ENCODE measurements at places on chromosomes 1 and 21.

- no peak for DNase-seq
Observed at GRCh38 chr21:38758501-38759214, 47.1 kb upstream of the ETS2 start.

GRCh38 chr1:150895618-150896017 is 8.7 kb downstream of the CTXND2 start:
- DNase-seq: no peak

GRCh38 chr1:192807211-192808162 is 1.4 kb upstream of the RGS2 start:
- DNase-seq: no peak

GRCh38 chr1:195306281-195306680 is 1302.0 kb downstream of the KCNT2 start:
- DNase-seq: no peak

- no peak for DNase-seq
Observed at GRCh38 chr1:109246141-109246551, 3.2 kb upstream of the CELSR2 start.

GRCh38 chr21:30747159-30747558 is at the start of gene KRTAP21-2:
KRTAP21-2 (minus strand) TSS chr21:30747259; CDS start chr21:30747202, 57 bp downstream.
- no peak for DNase-seq

- no peak for DNase-seq
Observed at GRCh38 chr1:13775459-13775858, 75.5 kb downstream of the PRDM2 start.

DNA sequence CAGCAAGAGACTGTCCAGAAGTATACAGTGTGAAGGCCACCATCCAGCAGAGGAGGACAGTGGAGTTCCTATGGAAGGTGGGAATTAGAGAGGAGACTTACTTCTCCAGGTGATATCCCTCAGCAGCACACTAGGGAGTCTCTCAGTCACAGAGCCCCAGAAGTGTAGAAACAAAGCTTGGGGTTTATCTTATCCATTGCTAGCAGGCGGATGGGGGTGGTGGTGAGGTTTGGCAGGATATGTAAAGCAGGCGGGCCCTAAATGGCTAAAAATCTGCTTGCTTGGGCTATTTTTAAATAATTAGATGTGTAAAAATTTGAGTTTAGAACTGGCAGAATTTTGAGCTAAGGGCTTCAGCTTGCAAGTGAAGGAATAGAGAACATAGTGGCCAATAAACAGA is 50.1 kb upstream of the RGS18 start:
- DNase-seq: no peak

DNA sequence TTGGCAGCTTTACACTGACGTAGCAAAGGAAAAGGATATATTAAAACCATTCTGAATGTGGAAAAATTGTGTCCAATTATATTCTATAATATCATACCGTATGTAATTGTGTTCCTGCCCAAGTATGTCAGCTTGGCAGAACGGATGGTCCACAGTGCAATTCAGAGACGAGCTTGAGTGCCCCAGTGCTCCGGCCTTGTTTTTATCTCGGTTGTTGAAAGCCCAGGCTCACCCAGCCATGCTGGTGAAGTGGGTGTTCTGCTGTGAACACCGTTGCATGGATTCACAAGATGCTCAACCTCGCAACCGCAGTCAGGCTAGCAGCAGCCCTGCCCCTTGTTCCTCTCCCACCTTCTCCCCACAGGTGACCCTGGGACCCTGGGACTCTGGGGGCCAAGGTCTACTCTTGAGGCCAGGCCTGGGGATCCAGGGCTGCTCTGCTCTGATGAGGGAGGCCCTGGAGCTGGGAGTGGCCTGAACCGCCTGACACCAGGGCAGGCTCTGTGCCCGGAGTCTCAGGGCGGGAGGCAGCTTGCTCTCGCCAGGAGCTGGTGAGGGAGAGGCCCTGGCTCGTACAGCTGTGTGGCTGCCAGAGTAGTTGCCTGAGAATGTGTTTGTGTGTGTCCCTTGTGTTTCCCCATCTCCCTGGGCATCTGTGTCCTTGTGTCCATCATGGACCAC is 11.2 kb downstream of the PTPRF start:
- DNase-seq: no peak

Data from renal pelvis (tissue), 12 donors.